ENCODE measurements at places on chromosomes 3 and 15. TPM values are rescaled to one million over a fixed set of nuclear protein-coding genes. Genes with fewer than 3 reads are reported as not detected.

DNA sequence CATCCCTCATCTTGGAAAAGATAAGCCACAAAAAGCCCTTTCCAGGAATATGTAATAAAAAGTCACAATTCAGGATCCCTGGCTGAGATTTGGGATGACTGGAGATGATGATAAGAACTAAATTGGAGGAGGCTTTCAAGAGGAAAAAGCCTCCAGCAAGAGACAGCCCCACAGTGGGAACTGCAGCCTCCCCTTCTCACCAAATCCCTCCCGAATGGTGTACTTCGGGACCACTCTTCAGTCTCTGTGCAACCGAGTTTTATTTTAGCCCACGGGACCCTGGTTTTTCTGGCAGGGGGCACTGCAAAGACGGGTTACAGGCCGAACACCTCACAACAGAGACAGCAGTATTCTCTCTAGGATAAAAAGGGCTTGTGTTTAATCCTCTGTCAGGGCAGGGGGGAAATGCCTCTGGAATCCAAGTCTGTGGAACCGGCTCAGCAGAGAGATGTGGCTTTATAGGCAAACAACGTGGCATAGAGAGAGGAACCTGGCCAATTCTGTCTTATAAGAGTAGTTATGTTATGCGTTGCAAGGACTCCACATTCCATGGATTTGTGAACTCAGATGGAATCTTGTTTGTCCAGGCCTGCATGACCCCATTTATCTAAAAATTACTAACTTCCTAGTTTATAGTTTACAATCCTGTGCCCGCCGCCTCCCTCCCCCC is 1.2 kb upstream of the LMCD1 start:
- DNase-seq, result no peak

GRCh38 chr15:92100301-92100700 is 246.8 kb downstream of the SLCO3A1 start:
- DNase-seq, result no peak

GRCh38 chr15:67164811-67165253 is 89.6 kb downstream of the AAGAB start:
- no peak for DNase-seq

DNA sequence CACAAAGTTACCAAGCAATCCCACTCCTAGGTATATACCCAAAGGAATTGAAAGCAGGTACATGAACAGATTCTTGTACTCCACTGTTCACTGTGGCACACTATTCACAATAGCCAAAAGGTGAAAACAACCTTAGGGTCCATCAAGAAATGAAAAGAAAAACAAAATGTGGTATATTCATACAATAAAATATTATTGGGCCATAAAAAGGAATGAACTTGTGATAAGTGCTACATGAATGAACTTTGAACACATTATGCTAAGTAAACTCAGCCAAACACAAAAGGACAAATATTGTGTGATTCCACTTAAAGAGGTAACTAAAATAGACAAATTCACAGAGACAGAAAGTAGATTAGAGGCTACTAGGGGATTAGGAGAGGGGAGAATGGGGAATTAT is 55.2 kb upstream of the IMPG2 start:
- DNase-seq, result no peak

Gene CNTN3
- 5.6 TPM for polyA plus RNA-seq

Gene MESP2
- polyA plus RNA-seq, result 0.42 TPM

DNA sequence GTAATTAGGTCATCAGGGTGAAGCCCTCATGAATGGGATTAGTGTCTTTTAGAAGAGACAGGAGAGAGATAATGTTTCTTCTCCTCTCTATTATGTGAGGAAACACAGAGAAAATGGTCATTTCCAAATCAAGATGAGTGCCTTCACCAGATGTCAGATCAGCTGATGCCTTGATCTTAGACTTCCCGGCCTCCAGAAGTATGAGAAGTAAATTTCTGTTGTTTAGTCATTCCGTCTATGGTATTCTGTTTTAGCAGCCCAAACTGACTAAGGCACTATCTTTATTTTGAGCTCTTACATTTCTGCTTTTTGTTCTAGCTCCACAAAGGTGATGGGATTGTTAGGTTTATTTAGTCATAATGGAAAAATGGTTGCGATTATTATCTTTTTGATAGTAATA is 273.2 kb upstream of the GADL1 start:
- DNase-seq, result no peak

Gene THRB
- polyA plus RNA-seq, result 28.7 TPM

DNA sequence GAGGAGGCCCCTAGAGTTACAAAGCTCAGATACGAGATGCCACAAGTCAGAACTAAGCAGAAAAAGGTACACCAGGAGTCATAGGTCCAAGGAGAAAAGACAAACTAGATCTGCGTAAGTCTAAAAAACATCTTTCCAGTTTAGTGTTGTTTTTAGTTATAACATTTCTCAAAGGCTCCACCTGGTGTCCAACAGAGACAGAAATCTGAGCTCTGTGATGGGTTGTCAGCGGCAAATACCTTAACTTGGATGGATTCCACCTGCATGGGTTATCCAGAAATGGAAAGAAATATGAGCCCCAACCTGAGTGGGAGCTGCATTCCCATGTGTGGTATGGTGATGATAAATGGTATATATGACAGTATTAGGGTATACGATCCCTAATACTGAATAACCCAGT is 238.6 kb upstream of the CHRM5 start:
- DNase-seq, result peak; percentile 30

Gene KCNMB3
- polyA plus RNA-seq, result 7.3 TPM

DNA sequence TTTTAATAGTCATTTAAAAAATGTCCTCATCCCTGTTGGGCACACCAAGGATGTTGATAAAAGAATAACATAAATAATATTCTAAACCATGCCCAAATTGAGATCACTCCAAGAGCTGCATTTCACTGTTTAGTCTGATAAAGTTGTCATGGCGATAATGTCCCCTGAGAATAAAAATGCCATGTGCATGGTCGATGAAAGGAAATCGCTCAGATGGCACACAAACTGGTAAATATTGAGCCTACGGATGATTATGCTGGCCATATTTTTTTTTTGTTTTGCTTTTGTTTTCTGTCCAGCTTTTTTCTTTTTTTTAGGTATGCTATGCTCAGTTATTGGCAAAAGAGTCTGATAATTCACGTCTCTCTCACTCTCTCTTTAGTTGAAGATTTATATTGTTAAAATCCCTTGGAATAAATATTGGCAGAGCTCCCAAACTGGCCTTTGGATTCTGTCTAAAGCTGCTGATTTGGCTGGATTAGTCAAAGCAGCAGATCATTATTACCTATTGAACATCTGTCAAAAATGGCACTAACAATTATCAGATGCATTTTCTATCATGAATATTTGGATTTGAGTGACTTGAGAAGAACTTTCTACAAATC is 643.8 kb downstream of the SQOR start:
- no peak for DNase-seq

Gene SLC22A13
- polyA plus RNA-seq, result 2.3 TPM

DNA sequence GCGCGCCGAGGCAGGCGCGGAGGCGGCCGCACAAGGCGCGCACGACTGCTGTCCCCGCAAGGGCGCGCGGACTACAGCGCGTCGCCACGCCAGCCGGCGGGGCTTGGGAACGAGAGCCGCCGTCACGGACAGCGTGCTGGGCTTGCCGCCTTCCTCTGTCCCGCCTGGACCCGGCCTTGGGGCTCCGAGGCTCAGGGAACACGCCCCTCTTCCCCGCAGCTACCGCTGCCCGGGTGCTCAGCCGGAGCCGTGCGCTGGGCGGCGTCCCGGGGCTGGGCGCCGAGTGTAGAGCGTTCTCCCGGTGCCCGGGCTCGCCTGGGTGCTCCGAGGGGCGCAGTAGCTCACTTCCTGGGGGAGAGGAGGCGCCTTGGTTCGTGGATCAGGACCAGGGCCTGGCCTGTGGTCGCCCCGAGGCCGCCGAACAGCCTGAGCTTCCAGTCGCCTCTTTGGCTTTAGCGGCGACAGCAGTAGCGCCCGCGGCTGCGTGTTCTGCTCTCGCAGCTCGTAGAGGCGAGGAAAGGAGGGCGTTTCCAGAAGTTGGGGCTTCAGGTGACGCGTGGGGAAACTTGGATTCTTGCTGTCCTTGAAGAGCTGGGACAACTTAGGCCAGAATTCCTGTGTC is 226.7 kb upstream of the C2CD4B start:
- no peak for DNase-seq

DNA sequence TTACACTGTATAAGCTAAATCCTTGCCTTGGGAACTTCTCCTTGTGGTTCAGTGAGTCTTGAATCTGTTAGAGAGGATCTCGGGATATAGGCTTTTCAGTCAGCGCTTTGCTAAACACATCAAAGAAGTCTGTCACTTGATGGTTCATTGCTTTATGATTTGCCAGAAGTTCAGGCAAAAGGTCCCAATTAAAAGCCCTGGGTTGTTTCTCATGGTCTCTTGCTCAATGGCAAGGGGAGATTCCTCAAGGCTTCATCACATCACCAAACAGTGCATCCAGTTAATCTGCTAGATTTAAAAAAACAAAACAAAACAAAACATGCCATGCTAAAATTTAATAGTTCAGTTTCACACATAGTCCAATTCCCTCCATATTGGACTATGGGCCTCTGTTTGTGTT is 114.8 kb downstream of the FILIP1L start:
- DNase-seq, result no peak

Gene UROC1
- 0.17 TPM for polyA plus RNA-seq

Gene VILL
- 16.4 TPM for polyA plus RNA-seq

DNA sequence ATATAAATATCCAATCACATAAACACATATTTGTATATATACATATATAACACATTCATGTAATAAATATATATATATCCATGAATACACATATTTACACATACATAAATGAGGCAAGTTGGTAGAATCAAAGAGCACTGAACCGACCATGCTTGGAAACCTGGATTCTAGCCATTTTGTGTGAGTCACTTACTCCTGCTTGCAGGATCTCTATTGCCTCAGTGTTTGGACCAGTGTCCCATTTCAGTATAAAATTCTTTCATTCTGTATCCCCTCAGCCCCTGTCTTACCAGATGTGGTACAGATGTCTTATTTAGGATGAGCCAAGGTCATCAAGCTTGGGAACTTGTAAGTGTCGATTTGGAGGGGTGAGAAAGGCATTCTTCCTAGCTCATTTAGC is 391.4 kb upstream of the FRG2C start:
- DNase-seq, result no peak

GRCh38 chr3:57659806-57660439 is 33.0 kb downstream of the DENND6A start:
- DNase-seq, result no peak

Gene USF3
- 15.2 TPM for polyA plus RNA-seq

DNA sequence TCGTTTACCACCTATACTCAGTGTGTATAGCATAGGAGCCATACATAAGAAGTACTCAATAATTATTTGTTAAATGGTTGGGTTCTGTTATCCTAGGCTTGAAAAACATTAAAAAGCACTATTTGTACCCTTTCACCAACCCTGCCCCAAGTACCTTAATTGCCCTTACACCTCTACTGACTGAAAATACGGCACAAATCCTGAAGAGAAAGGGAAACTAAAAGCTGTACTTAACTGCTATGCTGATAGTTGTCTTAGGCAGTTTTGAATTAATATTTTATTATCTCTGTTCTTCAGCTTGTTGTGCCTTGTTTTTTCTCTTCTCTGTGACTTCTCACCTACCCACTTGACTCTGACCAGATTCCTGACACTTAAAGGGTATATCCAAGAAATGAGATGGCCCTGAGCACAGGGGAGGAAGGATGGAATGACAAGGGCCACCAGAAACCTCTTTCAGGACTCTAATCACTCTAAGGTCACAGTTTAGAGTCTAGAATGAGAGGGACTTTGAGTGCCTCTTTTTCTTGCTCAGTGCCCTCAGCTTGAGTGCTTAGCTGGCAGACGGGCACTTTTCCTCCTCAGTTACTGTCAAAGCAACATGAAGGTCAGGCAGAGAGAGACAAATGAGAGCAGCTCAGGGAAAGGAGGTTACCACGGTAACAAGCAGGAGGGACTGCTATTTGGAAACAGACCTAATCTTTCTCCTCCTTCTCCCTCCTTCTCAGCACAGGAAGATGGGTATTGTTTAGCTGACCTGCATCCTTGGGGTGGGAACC is 136.5 kb downstream of the ZNF609 start:
- DNase-seq, result peak; percentile 41

DNA sequence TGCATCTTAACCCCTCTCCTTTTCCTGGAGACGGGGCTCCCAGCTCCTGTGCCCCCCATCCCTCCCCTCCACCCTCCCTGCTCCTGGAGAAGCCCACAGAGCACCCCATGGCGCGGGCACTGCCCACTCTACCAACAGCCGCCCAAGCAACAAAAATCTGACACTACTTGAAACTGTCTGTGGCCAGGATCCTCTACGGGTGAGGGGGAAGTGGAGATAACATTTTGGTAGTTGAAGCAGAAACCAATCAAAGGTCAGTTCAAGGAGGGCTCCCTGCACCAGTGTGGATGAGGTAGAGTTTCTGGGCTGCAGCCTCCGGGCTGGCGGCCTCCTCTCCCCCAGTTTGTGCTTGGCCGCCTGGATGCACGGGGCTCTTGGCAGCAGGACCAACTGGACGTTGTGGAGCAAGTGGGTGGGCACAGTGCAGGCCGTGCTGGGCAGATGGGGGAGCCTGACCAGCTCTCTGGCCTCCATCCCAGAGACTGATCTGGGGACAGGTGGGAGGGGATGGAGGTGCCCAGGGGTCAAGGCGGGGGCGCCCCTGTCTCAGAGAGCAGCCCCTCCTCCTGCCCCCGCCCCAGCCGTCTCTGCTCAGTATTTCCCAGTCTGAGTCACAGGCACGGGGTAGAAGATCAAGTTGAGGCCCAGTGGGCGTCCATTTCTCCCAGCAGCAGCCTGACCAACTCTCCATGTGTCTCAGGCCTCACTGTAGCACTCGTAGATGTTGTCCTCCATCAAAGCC is 12.8 kb downstream of the H1-8 start:
- DNase-seq, result no peak

Gene TGM5
- not detected for polyA plus RNA-seq

Gene ACKR2
- polyA plus RNA-seq, result 1.8 TPM

DNA sequence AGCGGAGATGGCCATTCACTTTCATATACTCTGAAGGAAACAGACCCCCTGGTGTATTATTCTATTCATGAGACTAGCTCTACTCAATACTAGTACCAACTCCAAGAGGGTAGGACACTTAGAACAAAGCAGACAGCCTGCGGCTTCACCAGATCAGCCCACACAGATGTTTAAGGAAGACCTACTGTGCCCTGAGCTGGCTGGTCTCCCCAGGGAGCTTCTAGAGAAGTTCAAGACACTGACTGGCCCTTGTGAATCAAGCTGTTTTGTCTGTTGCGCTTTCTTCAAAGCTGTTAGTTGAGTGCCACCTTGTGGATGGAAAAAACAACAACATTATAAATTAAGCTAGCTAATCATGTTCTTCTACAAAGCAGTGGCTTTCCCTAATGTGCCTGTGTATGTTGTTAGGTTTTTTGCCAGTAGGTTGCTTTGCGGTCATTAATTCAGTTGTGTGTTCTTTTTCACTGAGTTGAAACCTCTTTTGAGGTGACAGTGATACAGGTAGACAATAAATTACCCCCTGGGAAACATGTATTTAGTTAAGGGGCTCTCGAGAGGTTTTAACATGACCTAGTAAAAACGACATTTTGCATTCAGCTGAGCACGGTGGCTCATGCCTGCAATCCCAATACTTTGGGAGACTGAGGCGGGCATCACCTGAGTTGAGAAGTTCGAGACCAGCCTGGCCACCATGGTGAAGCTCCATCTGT is 64.2 kb upstream of the MYZAP start:
- peak; percentile 82 for DNase-seq
